ENCODE measurements at places on chromosomes 1 and 21.
A peak's percentile ranks its signal among the peaks of the same experiment; 100 is the strongest.

- DNase-seq = no peak
These were observed 11.3 kb upstream of the ADORA1 start for GRCh38 chr1:203116091-203116820.

- DNase-seq = no peak
These were observed 1.3 kb upstream of the PDE4B start for GRCh38 chr1:65791396-65791795.

DNA sequence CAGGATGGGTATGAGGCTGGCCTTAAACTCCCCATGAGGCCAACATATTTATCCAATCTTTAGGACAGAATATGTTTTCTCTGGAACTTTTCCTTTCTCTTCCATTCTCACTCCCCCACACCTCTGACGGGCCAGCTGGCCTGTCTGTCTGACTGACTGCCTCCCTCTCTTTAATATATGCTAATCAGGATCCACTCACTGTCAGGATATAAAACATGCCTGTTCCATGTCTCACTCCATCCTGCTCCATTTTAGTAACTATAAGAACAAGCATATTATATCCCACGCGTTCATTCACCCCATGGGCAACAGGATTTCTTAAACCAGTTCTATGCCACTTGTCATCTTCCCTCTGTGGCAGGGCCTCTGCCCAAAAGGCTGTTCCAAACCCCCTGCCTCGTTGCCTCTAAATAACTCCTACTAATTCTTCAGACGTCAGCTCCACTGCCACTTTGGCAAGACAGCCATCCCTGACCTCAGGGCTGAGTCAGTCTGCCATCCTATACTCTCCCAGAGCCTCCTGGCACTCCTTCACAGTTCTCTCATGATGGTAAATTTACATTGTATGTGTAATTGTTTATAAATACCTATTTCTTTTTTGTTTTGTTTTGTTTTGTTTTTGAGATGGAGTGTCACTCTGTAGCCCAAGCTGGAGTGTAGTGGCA is 84.3 kb upstream of the SPATA6 start:
- no peak for DNase-seq

DNA sequence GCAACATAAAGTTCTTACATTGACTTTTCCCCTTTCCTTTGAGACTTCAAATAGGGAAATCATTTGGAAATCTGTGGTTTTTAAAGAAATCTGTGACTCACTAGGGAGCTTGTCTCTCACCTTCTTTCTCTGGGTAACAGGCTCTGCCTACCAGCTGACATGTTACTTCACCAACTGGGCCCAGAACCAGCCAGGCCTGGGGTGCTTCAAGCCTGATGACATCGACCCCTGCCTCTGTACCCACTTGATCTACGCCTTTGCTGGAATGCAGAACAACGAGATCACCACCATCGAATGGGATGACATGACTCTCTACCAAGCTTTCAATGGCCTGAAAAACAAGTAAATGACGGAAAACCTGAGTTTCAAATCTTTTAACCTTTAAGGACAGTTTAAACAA is 9.2 kb upstream of the CHIA start:
- DNase-seq = no peak

DNA sequence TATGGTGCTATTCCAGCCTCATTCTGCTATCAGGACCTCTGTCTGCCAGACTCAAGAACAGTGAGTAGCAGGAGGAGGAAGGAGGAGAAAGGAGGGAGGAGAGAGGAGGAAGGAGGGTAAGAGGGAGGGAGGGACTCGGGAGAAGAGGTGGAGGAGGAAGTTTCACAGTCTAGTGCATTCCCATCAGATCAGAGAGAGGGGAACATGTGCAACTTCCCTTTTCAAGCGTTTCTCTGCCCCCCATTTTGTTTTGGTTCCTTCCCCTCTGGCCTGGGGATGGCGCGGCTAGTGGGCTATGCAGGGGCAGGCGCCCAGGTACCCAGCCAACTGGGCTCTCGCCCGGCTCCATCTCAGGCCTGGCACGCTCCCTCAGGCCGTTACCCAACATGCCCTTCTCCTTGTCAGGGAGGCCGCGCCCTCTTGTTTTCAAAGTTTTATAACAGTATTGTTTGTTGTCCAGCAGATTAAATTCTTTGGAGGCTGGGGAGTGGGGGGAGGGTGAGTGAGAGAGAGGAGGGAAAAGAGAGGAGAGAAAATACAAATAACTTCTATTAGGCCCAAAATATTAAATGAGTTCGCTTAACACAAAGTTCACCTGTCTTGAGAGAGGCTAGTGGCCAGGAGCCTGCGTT is 56.0 kb downstream of the CD46 start:
- DNase-seq = peak; percentile 83

DNA sequence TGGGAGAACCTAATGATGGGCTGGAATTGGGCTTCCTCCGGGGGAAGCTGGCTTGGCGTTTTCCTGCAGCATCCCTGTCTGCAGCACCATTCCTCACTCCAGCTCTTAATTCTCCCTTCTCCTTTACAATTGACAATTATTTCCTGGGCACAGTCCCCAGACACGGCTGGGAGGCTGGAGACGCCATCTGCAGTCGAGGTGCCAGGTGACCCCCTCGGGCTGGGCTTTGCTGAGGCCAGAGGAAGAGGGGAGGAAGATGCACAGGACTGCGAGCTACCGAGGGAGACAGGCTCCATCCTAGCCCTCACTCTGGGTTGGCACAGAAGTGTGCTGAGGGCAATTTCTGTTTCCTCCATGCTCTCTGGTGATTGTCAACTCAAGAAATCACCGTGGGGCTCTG is 453.8 kb downstream of the PTPRU start:
- DNase-seq = no peak

- DNase-seq = no peak
These were observed 179.3 kb downstream of the FAF1 start for GRCh38 chr1:50780797-50781196.

- no peak for DNase-seq
These were observed 21.1 kb downstream of the UBAP2L start for GRCh38 chr1:154241703-154242351.

DNA sequence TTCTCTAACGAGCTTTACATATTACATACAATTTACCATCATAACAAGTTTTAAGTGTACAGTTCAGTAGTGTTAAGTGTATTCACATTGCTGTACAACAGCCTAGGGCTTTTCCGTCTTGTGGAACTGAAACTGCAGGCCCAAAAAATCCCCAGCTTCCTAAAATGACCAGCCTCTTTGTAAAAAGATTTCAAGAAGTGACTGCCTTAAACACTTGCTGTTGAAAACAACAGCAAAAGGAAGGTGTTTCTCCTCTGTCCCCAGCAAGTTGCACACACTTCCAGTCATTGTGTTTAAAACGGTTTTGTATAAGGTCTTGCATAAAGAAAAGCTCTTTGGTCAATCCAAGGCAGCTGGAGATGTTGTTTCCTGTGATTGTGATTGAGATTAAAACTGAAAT is 16.0 kb upstream of the GBP1 start:
- DNase-seq = no peak

GRCh38 chr1:35808450-35809113 is 766 bp downstream of the AGO4 start:
- DNase-seq = peak; percentile 66

GRCh38 chr1:86633921-86634320 is 70.5 kb upstream of the SH3GLB1 start:
- DNase-seq = no peak

- DNase-seq = no peak
These were observed 599 bp upstream of the TMEM240 start for GRCh38 chr1:1540818-1541628.

GRCh38 chr1:75630004-75630594 is 19.2 kb upstream of the SLC44A5 start:
- no peak for DNase-seq

GRCh38 chr1:229087339-229087738 is 183.6 kb upstream of the RAB4A start:
- no peak for DNase-seq

DNA sequence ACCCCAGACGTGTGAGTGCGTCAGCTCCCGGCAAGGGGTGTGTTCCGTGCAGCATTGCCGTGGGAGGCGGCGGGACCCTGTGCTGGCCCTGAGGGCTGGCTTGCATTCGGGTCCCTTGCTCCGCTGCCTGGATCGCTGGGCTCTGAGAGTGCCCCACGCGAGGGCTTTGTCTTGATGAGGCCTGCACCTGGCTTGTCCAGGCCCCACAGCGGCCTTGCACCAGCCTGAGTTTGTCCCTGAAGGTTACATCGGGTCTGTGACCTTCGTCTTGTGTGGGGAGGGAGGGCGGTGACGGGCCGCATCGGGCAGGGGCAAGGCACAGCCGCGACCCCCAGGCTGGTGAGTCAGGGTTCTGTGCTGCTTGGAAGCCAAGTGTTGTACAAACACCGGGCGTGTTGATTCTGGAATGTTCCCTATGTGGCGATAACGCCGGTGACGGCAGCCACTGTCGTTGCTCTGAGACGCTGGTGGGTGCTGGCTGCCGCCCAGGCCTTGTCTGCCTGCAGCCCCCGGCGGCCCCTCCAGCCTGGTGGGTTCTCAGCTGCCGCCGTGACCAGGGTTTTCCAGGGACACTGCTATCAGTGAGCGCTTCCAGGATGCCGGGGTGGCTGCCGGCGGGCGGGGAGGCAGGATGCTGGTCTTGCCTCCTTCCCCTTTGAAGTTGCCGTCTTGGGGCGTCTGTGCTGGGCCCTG is 42.9 kb downstream of the SLX9 start:
- peak; percentile 40 for DNase-seq

DNA sequence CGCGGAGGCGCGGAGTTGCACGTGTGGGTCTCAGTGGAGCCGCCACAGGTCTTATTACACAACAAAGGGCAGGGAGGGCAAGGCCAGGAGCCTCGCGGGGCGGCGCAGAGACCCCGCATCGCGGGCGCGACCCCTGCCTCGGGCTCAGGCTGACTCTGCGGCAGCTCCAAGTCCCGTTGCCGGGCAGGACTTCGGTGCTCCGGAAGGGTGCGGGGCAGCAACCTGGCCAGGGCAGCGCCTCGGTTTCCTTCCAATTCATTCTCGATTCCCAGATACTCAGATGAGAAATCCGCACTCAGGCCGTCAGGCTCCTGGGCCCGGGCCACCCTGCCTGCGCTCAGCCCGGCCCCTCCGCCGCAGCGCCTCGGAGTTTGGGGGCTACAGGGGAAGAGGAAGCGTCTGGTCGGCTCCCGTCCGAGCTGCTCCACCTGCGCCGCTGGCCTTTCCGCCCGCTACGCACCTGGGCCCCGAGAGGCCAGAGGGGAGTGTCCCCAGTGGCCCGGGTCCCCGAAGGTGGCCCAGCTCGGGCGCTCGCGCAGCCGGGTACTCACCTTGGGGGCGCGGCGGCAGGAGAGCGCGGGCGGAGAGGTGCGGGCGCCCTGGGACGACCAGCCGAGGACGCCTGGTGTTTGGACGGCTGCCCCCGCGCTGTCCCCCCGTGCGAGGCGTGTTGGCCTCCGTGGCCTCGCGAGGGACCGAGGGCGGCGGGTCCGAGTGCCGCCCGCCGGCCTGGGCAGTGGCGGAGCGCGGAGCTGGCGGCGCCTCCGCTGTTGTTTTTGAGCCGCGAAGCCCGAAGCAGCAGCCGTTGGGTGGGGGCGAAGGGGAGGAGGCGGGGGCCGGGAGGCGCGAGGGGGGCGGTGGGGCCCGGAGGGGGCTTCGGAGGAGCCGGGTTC is 1.1 kb upstream of the PRDM16 start:
- no peak for DNase-seq

- DNase-seq = peak; percentile 50
These were observed 67.1 kb downstream of the FAAP20 start for GRCh38 chr1:2127187-2128145.

- DNase-seq = peak; percentile 62
These were observed 1.4 kb downstream of the NCAM2 start for GRCh38 chr21:20999659-21000058.

DNA sequence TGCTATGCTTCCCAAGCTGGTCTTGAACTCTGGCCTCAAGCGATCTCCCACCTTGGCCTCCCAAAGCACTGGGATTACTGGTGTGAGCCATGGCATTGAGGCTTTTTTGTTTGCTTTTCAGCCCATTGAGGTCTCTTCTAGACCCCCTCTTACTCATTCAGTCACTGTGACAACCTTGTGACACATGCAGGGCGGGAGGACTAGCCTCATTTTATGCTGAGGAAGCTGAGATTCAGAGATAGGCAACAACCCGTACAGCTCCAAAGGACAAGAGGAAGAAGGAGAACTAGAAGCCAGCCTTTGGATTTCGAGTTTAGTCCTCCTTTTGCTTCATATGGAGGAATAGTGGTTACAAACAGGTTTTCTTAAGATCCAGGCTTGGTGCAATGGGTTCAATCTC is 83.9 kb upstream of the WDR26 start:
- DNase-seq = no peak

GRCh38 chr1:173127369-173128307 is 76.9 kb upstream of the TNFSF18 start:
- no peak for DNase-seq

DNA sequence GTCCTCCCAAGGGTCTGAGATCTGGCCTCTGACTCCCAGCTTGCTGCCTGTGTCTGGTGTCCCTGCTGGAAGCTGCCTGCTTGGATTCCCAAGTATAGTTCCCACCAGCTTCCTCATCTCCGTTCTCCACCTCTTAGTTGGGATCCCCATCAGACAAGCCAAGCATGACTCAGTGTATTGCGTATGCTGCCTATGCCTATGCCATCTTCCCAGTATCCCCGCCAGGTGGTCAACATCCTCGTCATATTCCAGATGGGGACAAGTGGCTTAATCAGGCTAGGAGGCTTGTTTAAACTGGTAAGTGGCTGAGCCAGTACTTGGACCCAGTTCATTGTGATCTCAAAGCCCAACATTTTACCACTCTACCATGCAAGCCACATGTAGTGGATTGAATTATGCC is 204.4 kb downstream of the GRIK3 start:
- no peak for DNase-seq

GRCh38 chr1:244760471-244760870 is 75.0 kb upstream of the COX20 start:
- DNase-seq = no peak

DNA sequence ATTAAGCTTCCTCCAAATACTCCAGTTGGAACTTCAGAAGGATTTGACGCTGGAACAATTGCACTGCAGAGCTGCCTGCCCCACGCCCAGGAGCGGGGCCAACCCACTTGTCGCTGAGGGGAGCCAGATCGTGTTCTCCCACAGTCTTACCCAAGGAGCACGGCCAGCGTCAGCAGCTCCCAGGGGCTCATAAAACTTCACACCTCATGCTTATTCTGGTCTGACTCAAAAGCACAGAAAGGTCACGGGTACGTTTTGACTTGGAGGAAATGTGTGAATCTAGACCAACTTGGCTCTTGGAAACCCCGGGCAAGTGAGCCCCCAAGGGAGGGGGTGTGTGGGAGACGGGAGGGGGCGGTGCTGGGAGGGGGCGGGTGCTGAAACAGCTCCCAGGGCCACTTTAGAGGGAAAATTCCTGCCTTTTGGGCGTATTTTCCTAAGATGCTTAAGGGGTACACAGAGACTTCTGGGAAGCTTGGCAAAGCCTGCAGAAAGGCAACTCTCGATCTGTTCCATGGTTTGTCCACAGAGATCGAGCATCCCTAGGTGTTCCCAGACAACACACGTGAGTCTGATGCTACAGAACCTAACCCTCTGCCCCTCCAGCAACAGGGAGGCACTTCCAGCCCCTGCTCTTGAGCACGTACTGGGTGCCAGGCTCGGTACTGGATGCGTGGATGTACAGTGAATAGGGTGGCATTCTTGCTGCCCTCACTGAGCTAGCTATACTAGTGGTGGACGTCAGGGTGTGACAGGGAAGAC is 98.9 kb downstream of the DHRS3 start:
- DNase-seq = peak; percentile 74
